EL (cell line): ENCODE measurements at places on chromosomes 1 and 21.
A peak's percentile ranks its signal among the peaks of the same experiment; 100 is the strongest.

DNA sequence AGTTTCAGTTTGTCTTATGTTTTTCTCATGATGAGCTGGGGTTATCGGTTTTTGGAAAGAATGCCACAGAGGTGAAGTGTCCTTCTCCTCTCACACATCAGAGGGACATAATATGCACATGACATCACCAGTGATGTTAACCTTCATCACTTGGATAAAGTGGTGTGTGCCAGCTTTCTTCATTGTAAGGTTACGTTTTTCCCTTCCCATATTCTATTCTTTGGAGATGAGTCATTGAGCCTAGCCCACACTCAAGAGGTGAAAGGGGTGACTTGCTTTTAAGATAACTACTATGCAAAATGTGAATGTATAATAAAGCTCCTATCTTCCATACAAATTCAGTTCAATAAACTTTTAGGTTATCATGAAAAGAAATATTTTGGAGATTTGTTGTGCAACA lies 36.7 kb upstream of the MAGI3 start:
- DNase-seq, result peak; percentile 8

GRCh38 chr1:19229828-19230325 lies 19.8 kb upstream of the UBR4 start:
- no peak for DNase-seq

- no peak for DNase-seq
Observed at GRCh38 chr1:70554341-70554740, 143.3 kb downstream of the CTH start.

GRCh38 chr21:16082038-16082816 lies 352.4 kb downstream of the USP25 start:
- peak; percentile 33 for DNase-seq

- DNase-seq, result no peak
Observed at GRCh38 chr1:159957824-159958268, 3.8 kb upstream of the SLAMF9 start.

GRCh38 chr21:42505090-42505726 lies 8.4 kb upstream of the SLC37A1 start:
- DNase-seq, result no peak

DNA sequence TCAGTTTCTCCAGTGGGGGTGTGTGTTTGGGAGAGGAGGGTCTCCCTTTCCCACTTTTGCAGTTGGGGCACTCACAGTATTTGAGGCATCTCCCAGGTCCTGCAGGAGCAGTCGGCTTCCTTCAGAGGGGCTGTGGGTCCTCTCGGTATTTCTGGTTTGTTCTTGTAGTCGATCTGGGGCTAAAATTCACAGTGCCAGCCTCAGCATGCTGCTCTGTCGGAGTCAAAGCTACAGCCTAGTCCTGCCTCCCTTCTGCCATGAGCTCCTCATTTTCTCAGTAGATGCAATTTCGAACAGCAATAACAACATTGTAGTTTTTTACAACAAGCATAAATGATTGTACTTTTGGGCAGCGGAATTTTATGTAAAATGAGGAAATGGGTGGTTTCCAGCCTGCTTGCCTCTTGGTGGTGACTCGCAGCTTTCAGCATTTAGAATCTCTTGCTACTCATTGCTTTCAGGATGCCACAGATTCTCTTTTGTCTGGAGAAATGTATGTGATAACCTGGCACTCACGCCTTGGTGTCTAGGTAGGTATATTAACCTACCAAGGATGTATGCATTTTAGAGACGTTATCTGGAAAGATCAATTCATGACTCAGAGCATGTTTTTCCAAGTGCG lies 82.4 kb upstream of the C21orf91 start:
- no peak for DNase-seq

GRCh38 chr1:11722538-11722937 lies 13.4 kb upstream of the AGTRAP start:
- no peak for DNase-seq

- DNase-seq, result no peak
Observed at GRCh38 chr1:213419401-213420030, 368.5 kb downstream of the RPS6KC1 start.

DNA sequence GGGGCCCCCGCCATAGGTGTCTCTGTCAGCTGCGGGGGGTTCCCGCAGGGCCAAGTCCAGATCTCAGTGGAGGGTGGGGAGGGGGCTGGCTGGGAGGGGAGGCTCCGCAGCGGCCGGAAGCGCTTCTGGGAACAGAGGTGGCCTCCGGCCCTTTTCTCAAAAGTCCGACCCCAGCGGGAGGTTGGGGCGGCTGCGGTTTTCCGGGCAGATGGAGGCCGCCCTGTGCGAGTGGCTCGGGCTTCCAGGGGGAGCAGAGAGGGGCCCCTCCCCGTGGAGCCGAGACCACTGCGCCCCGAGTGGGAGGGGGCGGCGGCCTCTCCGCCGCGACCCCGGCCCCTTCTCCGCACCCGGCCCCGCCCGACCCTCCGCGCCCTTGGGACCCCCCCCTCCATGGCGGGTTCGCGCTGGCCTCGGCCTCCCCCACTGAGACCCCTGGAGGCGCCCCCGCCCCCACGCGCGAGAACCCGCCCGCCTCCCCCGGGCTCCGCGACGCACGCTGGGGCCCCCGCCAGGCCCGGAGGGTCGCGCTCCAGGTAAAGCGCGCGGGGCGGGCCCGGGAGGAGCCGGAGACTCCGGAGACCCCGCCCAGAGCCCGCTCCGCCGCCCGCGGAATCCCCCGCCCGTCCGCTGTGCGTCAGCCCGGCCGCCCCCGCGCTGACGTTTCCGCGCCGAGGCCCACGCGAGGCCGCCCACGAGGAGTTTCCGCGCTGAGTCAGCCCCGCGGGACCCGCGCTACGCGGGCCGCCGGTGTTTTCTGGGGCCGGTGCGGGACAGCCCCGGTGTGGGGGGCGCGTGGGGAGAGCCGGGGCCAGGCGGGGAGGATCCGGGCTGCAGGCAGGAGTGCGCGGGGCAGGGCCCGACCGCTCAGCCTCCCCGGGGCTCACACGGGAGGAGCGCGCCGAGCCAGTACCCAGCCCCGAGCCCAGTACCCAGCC lies 5.2 kb downstream of the TNFRSF18 start:
- peak; percentile 43 for DNase-seq

DNA sequence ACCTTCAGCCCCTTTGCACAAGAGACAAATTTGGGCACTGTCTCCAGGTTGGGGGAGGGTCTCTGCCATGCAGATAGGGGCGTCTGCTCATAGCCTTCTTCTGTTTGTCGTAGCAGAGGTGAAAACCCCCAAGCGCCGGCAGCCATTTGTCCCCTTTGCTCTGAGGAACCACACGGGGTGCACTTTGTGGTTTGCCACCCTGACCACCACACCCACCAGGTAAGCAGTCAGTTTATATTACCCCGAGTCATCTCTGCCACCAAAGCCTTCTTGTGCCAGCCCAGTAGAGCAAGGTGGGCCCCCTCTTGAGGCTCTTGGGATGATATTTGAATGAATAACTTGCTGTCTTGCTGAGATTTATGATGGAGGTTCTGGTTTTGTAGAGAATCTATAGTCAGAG lies 111.8 kb downstream of the VPS13D start:
- DNase-seq, result no peak

DNA sequence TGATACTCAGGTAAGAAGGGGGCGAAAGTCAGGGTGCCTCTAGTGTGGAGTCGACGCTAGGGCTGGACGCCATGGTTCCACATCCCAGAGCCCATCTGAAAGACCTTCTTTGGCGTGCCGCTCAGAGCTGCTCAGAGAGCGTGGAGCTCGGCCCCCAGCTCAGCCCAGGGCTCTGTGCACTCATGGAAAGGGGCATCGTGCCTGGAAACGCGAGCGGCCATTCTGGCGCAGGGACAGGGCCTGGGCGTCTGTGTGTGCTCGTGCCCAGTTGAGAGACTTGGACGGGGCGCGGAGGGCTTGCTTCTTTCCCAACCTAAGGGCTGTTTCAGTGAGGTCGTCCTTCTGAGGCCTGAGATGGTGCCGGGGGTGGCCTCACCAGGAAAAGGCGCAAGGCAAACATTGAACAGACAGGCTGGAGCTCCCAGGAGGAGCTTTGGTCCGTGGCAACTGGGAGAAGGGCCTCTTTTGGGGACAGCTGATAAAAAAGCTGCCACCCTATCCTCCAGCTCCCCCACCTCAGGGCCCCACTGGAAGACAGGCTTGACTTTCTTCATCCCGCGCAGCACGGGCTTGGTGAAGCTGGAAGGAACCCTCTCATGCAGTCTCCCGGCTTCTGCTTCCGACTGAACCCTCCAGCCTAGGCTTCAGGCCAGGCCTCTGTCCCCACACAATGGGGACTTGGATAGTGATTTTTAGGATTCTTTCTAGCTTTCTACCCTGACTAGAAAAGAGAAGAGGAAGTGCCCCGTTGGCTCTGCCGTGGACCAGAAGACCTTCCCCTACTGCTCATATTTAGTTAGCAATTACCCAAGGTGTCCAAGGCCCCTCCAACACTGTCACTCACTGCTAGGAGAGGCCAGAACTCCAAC lies 77.1 kb downstream of the CD58 start:
- no peak for DNase-seq

GRCh38 chr21:30758306-30758705 lies 3.1 kb upstream of the KRTAP21-1 start:
- no peak for DNase-seq

- DNase-seq, result peak; percentile 77
Observed at GRCh38 chr21:41648591-41649031, 118.2 kb downstream of the RIPK4 start.

DNA sequence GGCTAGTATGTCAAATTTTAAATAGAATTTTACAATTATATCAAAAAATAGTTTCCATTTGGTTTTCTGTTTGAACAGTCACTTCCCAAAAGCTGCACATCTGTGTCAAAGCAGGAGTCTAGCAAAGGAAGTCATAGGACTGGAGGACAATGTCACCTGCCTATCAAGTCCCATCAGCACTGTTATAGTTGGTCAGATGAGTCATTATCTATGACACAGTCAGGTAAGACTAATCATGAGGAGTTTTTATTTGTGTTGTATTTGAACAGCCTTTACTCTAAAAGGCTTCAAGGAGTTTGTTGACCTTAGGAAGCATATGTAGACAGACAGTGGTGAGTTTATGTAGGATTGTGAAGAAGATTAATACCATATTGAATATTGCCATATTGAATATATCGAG lies 74.2 kb upstream of the QSOX1 start:
- no peak for DNase-seq

DNA sequence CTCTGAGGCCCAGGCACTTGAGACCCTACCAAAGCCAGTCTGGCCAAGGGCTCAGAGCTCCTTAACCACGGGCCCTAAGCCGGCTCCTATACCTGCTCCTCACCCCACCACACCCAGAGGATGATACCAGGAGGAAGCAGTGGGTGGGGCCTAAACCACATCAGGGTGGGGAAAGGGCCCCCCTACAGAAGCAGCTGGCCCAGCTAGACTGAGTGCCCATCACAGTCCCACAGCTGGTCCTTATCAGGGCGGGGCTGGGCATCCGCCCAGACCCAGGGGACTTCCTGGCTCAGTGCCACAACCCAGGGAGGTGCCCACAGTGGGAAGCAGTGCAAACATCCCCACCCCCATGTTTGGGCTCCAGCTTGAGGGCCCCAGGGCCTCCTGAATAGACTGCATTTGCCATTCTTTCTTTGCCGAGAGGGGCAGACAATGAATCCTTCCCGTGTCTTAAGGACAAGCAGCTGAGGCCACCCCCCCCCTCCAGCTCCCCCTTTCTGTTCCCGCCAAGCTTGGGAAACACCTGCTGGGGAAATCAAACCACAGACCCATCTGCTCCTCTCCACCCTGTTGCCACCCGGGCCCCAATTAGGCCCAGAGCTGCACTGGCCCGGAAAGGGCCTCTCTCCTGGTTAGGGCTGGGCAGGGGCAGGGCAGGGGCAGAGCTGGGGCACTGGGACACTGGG lies 6.2 kb downstream of the E2F2 start:
- no peak for DNase-seq

- DNase-seq, result peak; percentile 25
Observed at GRCh38 chr1:150268340-150268704, 494 bp downstream of the APH1A start.

- DNase-seq, result no peak
Observed at GRCh38 chr1:85566890-85567289, 13.7 kb upstream of the CCN1 start.

DNA sequence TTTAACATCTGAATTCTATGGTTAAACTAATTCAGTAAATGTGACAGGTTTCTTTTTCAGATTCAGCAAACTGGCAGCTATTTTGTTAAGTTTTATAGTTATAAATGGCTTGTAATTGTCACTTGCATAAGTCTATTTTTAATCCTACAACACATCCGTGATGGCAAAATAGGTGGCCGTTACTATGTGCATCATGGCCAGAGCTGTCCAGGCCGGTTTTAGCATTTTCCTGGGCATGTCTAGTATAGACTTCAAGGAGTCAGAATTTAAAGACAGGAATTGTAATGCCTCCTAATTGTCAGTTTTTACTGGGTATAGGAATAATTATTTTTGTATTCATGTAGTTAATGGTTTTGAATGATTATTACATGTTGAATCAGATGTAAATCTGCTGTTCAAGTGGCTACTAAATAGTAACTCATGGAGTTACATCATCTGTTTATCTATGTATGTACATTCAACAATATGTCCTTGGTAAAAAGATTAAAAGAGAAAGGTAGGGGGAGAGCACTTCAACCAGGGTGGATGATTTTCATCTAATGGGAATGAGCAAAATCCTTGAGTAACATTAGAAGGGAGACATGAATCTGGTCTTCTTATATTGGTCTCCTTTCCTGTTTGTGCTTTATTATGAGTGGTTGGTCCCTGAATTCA lies 3.2 kb upstream of the B3GALT2 start:
- no peak for DNase-seq

GRCh38 chr21:44618909-44619308 lies 7.0 kb downstream of the KRTAP10-8 start:
- no peak for DNase-seq

GRCh38 chr1:55310505-55310971 lies 95.4 kb upstream of the USP24 start:
- peak; percentile 99 for DNase-seq

DNA sequence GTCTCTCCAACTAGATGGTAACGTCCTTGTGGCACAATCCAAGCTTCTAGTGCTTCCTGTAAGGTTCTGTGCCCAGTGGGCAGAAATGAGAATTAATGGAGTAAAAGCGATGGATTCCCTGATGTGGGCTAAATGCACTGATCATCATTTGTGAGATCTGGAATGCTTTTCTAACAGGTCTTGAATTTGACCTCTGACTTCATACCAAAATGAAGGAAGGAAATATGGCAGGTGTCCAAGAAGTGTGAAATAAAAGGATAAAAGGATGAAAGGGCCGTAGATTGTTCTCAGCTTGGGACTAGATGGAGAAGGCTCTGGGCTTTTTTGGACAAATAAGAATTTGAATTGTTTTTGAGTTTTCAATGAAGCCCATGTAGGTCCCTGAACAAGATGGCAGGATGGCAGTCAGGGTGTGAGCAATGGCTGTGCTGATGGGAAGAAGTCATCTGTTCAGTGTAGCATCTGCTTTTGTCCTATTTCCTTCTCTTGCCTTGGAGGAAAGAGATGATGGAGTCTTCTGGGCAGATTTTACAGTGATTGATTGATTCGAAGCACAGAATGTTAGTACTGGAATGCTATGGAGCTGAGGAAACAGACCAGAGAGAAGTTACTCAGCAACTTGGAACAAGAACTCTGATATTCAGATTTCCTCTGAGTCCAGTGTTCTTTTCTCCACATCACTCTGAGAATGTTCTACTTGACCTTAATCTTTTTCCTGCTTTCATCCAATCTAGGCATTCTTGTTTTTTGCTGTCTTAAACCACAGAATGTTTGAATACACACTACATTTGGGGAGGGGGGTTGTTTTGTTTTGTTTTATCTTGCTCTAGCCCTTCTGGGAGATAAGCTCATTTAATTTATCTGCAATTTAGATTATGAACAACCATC lies 286.0 kb downstream of the HLX start:
- DNase-seq, result no peak
